ENCODE measurements at places on chromosomes 2 and 18.

DNA sequence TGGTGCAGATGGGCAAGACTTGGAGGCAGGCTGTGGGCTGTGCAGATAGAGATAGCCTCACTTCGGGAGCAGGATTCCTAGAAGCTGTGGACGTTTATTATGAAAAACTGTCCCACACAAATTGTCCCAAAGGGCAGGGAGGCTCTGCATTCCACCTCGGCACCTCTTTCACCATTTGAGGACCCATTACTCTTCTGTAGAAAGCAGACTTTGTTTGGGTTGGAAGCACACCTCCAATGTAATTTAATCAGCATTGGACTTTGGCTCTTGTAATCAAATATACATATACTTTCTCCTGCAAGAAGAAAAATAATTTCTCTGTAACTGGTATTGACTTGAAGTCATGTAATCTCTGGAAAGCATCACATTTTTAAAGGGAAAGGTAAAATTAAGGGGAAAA is 8.5 kb downstream of the ONECUT2 start:
- no peak for DNase-seq

GRCh38 chr2:120990451-120990871 is 254.8 kb downstream of the GLI2 start:
- DNase-seq: no peak

DNA sequence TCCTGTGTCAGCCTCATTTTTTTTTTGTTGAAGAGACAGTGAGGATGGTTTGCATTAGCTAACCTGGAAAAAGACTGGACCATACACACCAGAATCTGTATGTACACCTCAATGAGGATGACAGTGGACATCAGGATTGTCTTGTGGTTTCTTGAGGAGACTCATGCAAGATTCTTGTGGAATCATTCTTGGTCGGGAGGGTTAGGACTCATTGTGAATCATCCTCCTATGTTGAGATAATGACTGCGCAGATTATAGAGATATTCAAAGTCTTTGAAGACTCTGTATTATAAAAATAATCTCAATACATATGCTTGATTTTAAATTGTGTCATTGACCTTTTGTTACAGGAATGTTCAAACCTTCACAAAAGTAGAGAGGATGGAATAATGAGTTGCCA is 49.1 kb upstream of the DOCK10 start:
- no peak for DNase-seq

GRCh38 chr2:65299246-65299645 is 71.6 kb downstream of the ACTR2 start:
- no peak for DNase-seq

DNA sequence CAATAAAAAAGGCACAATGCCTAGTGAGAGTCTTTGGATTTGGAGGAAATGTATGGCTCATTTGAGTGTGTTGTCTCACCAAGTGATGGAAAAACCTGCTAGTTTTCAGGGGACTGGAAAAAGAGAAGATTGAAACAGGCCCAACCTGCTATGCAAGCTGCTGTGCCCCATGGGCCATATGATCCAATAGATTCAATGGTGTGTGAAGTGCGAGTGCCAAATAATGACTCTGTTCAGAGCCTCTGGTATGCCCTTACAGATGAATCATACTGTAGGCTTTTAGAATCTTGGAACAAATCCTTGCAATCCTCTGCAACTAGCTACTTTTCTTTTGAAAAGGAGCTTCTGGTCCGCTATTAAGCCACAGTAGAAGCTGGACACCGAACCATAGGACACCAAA is 529.8 kb upstream of the CNTNAP5 start:
- no peak for DNase-seq

DNA sequence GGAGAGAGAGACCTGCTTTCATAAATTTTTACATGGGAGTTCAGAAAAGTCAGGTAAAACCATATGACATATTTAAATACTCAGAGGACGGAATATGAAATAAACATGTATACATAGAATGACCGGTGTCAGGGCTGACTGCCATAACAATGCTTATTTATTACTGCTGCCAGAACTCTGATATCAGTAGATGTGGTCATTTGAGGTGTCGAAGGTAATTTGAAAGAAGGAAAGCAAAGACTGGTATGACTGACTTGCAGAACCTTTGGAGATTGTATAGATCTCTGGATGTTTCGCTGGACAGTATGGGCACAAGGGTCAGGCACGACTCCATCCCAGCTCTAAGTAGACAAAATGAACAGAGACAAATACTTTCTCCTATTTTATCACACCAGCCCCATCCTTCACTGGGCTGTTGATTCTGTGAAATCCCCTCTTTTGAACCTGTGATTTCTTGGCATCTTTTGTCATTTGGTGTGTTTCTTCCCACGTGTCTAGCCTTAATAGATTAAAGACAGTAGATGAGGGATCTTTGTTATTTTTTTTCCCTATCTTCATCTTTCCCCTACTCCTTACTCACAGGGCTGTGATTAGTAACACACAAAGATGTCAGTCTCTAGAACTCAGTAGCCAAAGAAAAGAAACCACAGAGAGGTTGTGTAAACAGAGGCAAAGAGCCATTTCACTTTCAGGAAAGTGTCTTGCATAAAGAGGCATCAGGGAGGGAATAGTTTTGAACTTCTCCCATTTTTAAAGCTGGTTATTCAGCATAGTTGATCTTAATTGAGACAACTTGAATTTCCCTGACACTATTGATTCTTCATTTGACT is 61.6 kb downstream of the ICOS start:
- no peak for DNase-seq

Measured in stimulated activated CD4-positive, alpha-beta T cell treated with anti-CD3 and anti-CD28 coated beads, Interleukin-15, amount 100 ng/mL, for 1 hour (primary cell).